ENCODE measurements at places on chromosomes 16 and 17.

DNA sequence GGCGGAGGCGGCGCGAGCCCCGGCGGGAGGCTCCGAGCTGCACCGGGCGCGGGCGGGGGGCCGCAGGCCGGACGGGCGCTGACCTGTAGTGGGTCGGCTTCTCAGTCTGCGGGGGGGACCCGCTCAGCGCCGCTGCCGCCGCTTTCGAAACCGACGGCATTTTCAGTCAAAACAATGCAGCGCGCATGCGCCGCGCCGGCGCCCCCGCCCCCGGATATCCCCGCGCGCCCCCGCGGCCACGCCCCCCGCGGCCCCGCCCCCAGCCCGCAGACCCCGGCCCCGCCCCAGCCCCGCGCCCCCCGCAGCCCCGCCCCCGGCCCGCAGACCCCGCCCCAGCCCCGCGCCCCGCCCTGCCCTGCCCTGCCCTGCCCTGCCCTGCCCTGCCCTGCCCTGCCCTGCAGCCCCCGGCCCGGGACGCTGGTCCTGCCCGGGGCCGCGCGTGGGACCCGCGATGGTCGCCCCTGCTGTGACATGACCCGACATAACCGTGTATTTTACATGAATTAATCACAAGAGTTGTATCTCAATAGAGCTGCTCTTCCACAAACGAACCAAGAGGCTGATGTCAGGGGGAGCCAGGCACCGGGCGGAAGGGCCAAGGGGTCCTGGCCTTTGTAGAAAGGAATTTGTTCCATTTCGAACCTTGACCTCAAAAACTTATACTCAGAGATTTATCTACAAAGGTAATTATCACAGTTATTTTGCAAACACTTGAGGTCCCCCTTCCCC is at the start of gene UNKL:
TSS of gene UNKL (minus strand) at position 173 of the 729 bp plus-strand sequence. CDS start at position 160, 13 bp downstream.
- no peak within 1 kb of the TSS for H3K27ac ChIP-seq
- DNase-seq = no peak
- H3K27me3 ChIP-seq = no peaks in the 10 kb centered on the region
- H3K36me3 ChIP-seq = no peaks in the 10 kb centered on the region
- peak within 1 kb of the TSS; percentile 81 for H3K4me3 ChIP-seq

- no peak overlapping the region for H3K4me3 ChIP-seq
- no peaks in the 10 kb centered on the region for H3K27me3 ChIP-seq
- DNase-seq = no peak
Measured at GRCh38 chr17:42362245-42362961, 25.8 kb downstream of the STAT3 start.

GRCh38 chr16:22232277-22233036 is 26.4 kb downstream of the EEF2K start:
- H3K27me3 ChIP-seq = no peaks in the 10 kb centered on the region
- no peak for DNase-seq
- H3K4me3 ChIP-seq = no peak overlapping the region
- H3K36me3 ChIP-seq = no peaks in the 10 kb centered on the region

DNA sequence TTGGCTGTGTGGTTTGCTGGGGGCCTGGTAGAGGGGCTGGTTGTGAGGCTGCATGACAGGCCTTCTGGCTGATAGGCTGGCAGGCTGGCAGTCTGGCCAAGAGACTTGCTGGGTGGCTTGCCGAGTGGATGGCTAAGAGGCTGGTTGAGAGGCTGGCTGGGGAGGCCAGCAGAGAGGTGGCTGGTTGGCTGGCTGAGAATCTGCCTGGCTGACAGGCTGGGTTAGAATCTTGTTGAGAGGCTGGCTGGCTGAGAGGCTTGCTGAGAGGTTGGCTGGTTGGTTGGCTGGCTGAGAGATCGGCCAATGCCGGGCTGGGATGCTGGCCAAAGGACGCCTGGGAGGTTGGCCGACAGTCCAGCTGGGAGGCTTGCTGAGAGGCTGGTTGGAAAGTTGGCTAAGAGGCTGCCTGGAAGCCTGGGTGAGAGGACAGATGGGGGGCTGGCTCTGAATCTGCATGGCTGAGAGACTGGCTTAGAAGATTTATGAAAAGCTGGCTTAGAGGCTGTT is 35.9 kb upstream of the ACSM2B start:
- no peak overlapping the region for H3K4me3 ChIP-seq
- H3K27ac ChIP-seq = no peak overlapping the region
- DNase-seq = no peak
- H3K36me3 ChIP-seq = no peaks in the 10 kb centered on the region
- H3K27me3 ChIP-seq = no peaks in the 10 kb centered on the region

DNA sequence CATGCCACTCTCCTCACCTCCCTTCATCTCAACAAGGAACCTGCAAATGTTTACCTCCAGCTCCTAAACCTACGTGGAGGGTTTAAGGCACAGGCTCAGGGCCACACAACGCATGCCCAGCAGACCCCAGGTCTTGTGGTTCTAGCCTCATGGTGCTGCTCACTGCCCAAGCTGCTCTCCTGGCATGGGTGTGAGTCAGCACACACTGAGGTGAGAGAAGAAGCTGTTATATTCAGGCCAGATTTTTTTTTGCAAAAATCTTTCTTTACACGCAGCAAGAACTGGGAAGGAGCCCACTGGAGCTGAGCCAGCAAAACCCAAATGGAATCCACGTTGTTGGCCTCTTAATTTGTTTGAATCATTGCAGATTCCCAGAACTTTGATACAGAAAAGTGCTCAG is 5.5 kb upstream of the C16orf96 start:
- no peak for DNase-seq
- no peak overlapping the region for H3K27ac ChIP-seq
- no peaks in the 10 kb centered on the region for H3K27me3 ChIP-seq
- no peak overlapping the region for H3K4me3 ChIP-seq
